ENCODE measurements at places on chromosomes 12 and 14.

GRCh38 chr12:120529641-120530417, 871 bp upstream of the COQ5 start:
- DNase-seq, result no peak

DNA sequence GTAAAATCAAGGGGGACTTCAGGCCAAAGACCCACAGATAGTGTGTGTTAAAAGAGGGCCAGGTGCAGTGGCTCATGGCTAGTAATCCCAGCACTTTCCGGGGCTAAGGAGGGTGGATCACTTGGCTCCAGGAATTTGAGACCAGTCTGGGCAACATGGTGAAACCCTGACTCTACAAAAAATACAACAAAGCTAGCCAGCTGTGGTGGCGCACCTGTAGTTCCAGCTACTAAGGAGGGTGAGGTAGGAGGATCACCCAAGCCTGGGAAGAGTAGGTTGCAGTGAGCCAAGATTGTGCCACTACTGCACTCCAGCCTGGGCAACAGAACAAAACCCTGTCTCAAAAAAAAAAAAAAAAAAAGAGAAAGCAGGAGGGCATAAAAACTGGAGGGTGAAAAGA, 8.5 kb downstream of the VCPKMT start:
- no peak for DNase-seq

DNA sequence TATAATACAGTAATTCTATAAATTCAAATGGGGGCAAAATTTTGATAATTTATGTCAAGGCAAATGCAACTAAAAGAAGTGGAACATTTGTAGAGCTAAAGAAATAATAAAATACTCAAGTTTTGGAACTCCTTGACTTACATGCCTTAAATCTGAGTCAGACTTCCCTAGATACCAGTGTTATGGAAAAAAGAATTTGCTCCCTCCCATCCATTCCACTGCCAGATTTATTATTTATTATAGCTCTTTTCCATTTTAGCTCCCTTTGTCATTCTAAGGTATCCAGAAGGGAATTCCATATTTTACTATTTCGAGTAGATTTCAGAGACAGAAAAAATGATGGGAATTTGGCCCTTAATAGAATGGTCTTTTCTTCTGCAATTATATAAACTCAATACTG, 44.0 kb downstream of the RHOJ start:
- DNase-seq, result no peak

- DNase-seq, result no peak
These were observed 254.7 kb upstream of the TBX3 start for GRCh38 chr12:114938487-114939210.

DNA sequence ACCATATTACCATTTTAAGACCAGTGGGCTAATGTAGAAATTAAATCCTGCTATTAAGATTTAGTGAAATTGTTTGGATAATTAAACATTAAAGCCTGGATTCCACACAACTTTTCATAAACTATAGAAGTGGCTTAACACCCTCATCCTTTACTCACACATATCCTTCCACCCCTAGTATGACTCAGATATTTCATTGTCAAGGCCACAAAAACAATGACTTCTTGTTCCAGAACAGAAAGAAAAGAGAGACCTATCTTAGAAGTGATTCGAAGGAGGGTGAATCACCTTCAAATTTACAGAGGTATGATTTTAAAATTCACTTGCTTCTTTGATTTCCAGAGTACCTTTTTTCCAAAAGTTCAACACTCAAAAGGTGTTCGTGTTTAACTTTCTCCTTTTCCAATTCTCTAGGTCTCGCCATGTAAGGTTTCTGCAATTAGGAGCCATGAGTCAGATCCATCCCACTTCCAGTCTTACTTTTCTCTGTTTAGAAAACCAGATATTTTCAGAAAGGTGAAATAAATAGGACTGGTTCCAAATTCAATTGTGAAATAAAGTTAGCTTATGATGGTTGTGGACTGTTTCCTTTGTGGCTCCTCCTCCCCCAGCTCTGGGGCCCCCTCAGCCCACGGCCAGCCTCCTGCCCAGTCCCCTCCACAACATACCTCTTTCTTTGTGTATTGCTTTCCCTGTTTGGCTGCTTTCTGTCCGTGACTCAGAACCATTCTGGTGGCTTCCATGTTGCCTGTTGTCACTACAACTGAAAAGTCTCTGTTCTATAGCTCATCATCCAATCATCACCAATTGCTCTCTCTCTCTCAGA, 24.6 kb upstream of the MGP start:
- no peak for DNase-seq

GRCh38 chr12:92784797-92785562, 82.2 kb downstream of the PLEKHG7 start:
- no peak for DNase-seq

- no peak for DNase-seq
These were observed 135.7 kb downstream of the CNTN1 start for GRCh38 chr12:40827683-40828592.

Measured in activated CD8-positive, alpha-beta memory T cell treated with anti-CD3 and anti-CD28 coated beads for 1 hour (primary cell).